SK-N-SH treated with all-trans-retinoic acid at 6 μM for 48 hours (cell line): ENCODE measurements at places on chromosomes 1 and 21.
A peak's percentile ranks its signal among the peaks of the same experiment; 100 is the strongest.

DNA sequence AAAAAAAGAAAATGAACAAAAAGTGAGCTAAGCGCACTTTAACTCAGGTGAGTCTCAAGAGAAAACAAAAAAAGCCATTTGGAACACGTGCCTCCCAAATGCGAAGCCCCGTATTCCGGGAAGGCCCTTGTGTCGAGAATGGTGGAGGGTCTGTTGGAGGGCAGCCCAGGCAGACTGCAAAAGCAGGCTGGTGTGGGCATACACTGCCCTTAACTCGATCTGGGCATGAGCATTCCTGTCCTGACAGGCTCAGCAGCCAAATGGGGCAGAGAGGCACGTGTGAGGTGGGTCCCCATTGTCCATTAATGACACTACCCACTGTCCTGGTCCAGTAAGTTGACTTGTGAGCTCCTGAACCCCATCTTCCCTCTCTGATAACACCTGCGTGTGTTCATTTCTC is 57.7 kb downstream of the EVA1C start:
- ATAC-seq, result no peak

DNA sequence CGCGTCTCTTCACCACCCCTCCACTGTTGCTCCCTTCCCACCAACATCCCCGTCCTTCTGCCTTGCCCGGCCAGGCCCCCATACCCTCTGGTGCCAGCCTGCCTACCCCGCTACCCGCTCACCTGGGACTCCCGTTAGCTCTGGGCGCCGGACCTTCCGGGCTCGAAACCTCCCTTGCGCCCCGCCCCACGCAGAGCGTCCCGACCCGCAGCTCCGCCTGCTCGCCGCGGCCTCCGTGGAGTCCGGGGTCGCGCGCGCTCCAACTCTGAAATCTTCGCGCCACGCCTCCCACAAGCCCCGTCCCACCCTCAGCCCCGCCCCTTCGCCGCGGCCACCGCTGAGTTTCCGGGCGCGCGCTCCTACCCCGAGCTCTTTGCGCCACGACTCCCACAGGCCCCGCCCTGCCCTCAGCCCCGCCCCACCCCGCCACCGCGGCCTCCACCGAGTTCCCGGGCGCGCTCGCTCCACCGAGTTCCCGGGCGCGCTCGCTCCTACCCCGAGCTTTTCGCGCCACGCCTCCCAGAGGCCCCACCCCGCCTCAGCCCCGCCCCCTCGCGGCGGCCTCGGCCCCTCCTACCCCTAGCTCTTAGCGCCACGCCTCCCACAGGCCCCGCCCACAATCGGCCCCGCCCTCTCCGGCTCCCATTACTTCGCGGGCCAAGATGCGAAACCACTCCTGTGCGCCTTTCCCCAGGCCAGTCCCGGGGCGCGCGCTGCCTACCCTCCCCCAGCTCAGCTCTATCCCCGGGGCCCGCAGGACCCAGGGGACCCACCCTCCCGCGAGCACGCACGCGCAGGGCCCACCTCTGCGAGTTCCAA is at the start of gene IFT25:
Gene IFT25, minus strand, starts transcription at position 267 of the 819 bp plus-strand sequence. CDS start 5,617 bp downstream, outside the sequence.
- peak; percentile 90 for ATAC-seq

- no peak for ATAC-seq
Observed at GRCh38 chr1:31364561-31365250, 8.2 kb downstream of the FABP3 start.

- no peak for ATAC-seq
Observed at GRCh38 chr1:180675586-180675985, 43.8 kb downstream of the XPR1 start.

DNA sequence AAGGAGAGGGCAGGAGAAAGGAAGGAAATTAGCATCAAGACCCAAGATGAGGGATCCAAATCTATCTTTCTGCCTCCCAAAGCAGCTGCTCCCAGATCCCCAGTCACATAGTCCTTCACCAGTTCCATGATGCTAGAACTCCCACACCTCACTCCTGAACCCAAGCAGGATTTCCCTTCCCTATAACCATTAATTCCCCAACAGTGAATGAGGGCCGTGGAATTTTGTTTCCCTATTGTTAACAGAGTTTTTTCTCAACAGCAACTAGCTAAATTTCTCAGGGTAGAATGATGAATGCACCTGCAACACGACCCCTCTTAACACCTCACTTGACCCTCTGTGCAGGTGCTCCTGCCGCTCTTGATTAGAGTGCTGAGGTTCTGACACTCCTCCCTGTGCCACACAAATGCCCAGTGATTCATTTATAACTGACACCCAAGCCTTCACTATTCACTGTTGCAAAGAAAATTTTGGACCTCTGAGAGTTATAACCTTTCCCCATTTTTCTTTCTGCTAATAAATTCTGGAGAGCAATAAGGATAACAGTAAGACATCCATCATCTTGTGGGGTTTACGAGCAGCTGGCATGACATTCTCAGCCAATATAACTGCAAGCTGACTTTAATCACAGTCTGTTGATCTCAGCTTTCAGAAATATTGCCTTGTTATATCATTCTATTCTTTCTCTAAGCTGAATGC is 25.4 kb upstream of the NPL start:
- no peak for ATAC-seq

GRCh38 chr21:35206141-35207125 is 157.3 kb upstream of the RUNX1 start:
- no peak for ATAC-seq

- ATAC-seq, result peak; percentile 88
Observed at GRCh38 chr1:223811634-223812101, 34.1 kb downstream of the TP53BP2 start.

- no peak for ATAC-seq
Observed at GRCh38 chr1:214549604-214550003, 1.8 kb downstream of the PTPN14 start.

DNA sequence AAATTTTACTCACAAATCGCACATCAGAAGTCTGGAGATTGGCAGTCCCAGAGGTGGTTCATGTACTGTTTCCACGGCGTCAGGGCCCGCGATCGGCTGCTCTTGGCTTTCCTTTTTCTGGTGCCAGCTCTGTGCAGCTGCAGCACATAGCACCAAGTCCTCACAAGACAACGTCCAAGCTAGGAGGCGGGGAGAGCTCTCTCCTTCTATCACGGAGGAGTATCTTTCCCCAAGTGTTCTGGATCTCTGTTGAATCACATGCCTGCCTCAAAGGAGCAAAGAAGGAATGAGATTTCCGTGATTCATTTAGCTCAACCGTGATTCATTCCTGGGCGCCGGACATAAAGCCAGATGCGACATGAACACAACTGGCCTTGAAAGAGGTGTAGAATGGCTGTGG is 25.5 kb downstream of the MT1HL1 start:
- no peak for ATAC-seq

- ATAC-seq, result peak; percentile 46
Observed at GRCh38 chr21:38984568-38984967, 178.8 kb downstream of the ETS2 start.

GRCh38 chr1:44543786-44544185 is 130.5 kb downstream of the TMEM53 start:
- no peak for ATAC-seq

DNA sequence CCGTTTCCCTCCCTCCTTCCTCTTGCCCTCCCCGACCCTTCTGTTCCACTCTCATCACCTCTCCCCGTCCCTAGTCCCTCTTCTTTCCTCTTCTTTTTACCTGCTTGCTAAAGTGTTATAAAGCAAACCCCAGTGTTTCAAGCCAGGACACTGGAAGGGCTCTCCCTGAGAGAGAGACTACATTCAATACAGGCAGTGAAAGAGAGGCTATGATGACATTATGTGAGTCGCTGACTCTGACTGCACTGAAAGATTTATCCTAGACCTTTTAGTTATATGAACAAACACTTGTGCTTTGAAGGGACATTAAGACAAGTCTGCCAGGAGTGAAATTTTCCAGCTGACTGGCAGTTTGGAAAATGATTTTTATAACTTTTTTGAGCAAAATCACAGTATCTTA is 155.7 kb downstream of the S1PR1 start:
- no peak for ATAC-seq
